Hematopoietic multipotent progenitor cell treated with erythropoietin and hydrocortisone succinate and interleukin-3 and kit ligand, for 6 days (in vitro differentiated cells): ENCODE measurements at places on chromosomes 12 and 14.

- peak; percentile 25 for DNase-seq
Observed at GRCh38 chr12:3869865-3870264, 3.3 kb downstream of the PARP11 start.

DNA sequence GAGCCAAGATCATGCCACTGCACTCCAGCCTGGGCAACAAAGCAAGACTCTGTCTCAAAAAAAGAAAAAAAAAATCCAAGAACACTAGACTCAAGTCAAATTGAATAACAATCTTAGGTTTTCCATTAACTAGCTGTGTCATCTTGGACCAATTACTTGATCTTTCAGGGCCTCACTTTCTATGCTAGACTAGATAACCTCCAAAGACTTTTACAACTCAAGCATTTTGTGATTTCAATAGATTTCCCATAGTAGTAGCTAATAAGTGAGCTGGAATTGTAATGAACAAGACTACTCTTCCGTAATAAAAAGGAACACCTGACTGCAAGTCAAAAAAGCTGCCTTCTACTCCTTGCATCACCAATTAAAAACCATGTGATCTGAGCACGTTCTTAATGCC, 127.0 kb upstream of the SSTR1 start:
- no peak for DNase-seq

- no peak for DNase-seq
Observed at GRCh38 chr14:80468331-80469122, 257.2 kb upstream of the DIO2 start.

- DNase-seq, result no peak
Observed at GRCh38 chr12:122994781-122995502, 14.5 kb downstream of the ARL6IP4 start.

DNA sequence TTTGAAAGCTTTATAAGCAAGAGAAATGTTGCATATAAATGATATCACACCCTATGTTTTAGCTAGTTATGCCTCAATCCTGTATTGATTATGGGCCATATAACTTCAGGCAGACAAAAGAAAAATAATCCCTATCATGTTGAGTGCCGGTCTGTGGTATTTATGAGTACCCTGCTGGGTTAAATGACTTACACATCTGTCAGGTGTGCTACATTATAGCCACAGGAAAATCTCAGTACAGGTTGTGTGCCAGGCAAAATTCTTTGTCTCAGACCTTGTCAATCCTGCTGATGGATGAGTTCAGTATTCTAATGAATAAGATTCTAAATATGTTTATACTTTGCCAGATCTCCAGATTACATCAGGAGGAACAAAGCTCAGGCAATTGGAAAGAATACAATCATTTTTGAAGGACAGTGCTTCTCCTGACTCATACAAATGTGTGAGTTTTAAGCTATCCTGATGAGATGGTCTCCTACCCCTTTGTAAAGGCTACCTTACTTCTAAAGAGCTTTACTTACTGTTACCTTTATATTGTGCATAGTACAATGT, 109.8 kb upstream of the FOXG1 start:
- no peak for DNase-seq

- DNase-seq, result no peak
Observed at GRCh38 chr14:63179383-63179782, 24.9 kb upstream of the RHOJ start.

DNA sequence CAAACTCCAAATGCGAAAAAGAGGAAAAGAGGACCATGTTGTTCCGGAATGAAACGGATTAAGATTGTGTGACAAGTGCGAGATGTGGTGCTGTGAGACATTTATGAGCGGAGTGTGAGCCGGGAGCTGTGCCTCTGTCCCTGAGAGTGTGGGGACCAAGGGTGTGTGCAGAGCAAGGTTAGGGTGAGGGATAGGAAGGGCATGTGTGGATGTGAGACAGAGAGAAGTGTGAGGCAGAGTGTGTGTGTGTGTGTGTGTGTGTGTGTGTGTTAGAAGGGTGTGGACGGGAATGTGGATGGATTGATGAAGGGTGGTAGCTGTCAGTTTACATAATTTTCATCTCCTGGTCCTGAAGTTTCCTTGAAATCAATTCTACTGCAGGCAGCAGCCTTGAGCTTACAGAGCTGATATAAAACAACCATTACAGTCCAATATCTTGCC, 4.3 kb upstream of the OTX2 start:
- DNase-seq, result no peak

- no peak for DNase-seq
Observed at GRCh38 chr12:117360222-117360550, 1.2 kb downstream of the NOS1 start.

DNA sequence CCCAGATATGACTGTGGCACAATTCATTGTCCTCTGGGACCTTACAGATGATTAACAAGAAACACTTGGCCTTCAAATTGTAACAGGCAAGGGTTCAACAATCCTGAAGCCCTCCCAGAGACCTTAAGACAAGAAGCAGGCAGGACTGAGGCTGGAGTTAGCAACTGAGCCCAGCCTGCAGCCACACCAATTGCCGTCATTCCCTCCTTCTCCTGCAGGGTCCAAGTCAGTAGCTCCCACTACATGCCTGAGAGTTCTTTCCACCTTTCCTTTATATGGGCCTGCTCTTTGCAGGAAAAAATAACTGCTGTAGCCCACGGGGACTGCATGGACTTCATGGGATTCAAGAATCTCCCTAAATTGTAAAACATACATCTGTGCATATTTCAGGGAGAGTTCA, 2.4 kb upstream of the SERPINA4 start:
- no peak for DNase-seq

DNA sequence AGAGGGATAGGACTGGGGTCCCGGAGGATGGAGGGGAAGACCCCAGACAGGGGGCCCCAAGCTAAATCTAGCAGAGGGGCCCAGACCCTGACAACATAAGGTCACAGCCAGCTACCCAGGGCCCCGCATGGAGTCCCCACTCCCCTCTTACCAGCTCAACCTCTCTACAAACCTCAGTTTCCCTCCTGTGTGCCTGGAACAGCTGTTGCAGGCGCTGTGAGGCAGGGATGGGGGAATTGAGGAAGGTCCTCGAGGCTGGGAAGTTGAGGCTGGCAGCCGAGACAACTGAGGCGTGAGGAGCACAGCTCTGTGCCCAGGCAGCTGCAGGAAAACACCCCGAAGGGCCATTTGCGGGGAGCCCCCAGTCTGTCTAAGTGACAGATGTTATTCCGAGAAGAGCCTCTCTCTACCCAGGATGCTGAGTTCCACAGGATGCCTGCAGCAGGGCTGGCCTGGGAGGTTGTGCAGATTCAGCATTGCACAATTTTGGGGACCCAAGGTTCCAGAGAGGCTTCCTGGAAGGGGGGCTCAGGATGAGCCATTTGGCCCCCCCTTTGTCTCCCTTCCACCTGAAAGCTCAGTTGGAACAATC, 42.7 kb upstream of the NCOR2 start:
- DNase-seq, result no peak

GRCh38 chr12:91327131-91327530, 144.5 kb upstream of the DCN start:
- DNase-seq, result no peak

DNA sequence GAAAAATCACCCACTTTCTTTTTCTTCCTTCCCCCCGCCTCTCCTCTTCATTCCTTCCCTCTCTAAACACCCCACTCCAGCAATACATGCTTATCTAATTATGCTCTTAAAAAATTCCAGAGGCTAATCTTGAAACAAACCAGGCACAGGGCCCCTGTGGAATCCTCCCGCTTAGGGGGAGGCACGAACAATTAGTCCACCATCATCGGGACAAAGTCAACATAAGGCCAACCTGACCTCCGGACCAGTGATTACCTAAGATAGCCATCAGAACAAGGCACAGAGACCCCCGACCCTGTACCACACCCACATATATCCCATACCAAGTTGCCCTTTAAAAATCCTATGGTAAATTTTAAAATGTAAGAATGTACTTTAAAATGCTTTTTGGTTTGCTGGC, 47.1 kb downstream of the KIF21A start:
- no peak for DNase-seq

DNA sequence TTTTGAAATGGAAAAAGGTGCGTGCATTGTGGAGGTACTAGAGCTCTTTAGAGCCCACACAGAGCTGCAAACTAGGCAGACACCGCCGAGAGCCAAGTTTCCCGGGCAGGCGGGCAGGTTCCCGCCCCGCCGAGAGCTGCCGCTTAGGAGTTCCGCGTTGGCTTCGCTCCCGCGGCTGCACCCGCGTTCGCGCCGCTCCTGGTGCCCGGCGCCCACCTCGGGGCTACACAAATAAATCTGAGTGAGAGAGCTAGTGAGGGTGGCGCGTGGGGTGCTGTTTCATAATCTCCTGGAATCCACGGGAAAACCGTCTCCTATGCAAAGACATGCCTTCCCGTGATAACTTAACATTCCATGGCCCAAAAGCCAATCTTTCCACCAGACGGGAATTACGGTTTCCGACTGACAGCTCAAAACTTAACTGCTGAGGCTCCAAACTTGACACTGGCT, 645 bp downstream of the KITLG start:
- DNase-seq, result peak; percentile 16

- no peak for DNase-seq
Observed at GRCh38 chr12:3300833-3301401, 190.1 kb upstream of the PRMT8 start.

DNA sequence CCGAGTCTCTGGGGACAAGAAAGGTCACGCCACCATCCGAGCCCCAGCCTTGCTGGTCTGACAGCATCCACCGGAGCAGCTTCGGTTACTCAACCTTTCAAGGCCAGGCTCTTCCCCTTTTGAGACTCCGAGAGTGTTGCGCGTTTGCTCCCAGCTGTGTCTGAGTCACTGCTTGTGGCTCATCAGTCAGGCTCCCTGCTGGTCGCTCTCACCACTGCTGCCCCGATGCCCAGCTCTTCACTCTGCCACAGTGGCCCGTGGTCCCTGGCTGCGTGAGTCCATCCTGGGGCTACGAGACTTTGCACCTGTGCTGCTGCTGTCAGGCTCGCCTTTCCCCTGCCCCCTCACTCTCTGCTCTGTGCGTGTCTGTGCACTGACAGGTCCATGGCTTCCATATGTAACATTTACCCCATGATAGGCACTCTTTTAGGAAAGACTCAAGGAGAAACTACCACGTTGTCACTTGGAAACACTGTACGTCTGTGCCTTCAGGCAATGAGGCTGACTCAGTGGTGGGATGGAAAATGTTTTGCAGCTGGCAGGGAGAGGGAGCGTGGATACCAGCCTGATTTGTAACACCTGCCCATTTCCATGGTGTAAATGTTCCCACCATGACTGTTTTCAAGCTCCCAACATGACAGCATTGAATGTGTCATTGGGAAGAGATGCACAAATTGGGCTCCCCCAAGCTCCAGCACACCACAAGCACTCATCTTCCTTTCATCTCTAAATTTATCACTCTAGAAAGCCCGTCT, 350.7 kb downstream of the TMEM132D start:
- no peak for DNase-seq

GRCh38 chr14:59439256-59439965, 25.8 kb downstream of the GPR135 start:
- no peak for DNase-seq

GRCh38 chr14:85037411-85037810, 492.5 kb upstream of the FLRT2 start:
- no peak for DNase-seq

GRCh38 chr14:24634158-24634557, at the start of gene GZMB:
Gene GZMB (minus strand): TSS chr14:24634190. CDS start chr14:24634160, 30 bp downstream.
- no peak for DNase-seq

DNA sequence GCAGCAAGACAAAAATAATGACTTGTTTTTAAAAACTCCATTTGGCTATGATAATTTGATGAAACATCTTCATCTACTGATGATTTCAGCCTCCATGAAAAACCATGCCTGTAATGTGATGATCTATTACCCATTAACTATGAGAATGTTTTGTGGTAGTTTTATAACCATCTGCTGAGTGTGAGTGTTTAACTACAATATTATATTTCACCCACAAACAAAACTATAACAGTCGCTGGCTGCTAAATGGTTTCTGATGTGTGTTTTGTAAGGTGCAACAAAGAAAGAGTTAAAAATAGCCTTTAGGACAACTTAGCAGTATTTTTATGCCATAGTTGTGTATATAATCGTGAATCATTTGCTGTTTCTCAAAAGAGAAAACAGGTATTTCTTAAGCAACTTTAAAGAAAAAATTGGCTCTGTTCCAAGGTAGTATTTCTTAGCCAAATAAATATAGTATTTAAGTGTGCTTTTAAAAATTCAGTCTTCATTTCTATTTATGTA, 4.9 kb downstream of the PTHLH start:
- DNase-seq, result no peak

DNA sequence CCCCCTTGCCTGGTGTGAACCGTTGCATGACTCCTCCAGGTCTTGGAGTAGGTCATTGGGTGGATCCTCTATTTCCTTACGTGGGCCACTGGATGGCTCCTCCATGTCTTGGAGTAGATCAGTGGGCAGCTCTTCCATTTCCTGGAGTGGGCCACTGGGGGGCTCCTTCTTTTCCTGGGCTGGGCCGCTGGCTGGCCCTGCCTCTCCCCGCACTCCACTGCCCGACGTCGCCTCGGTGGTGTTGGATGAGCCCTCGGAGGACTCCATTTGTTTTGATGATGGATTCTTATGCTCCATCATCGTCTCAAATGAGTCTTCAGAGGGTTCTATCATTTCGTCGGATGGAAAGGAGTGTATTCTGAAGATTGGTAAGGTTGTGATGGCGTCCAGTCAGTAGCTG, 19.1 kb downstream of the RTL1 start:
- no peak for DNase-seq

DNA sequence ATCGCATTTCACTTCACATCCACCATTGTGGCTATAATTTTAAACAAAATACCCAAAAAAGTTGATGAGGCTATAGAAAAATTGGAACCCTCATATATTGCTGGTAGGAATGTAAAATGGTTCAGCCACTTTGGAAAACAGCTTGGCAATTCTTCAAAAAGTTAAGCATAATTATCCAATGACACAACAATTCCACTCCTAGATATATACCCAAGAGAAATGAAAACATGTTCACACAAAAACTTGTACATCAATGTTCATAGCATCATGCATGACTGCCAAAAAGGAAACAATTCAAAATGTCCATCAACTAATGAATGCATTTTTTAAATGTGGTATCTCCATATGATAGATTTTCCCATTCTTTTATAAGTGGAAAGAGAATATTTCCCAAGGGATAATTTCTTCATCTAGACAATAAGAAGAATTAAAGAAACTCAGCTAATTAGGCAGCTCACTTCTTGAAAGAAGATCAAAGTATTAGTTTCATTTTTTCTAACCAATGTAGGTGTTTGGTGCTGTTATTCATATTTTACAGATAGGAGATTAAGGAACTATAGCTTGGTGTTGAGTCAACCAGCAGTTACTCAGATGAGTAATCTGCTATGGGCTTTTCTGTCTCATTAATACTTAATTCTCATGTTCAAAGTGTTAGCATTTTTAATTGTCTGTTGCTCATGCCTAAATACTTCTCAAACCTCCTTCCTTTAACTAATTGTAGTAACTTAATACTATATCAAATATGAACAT, 32.8 kb downstream of the YEATS4 start:
- DNase-seq, result no peak

- peak; percentile 50 for DNase-seq
Observed at GRCh38 chr12:120126635-120127005, 10.1 kb upstream of the RAB35 start.

DNA sequence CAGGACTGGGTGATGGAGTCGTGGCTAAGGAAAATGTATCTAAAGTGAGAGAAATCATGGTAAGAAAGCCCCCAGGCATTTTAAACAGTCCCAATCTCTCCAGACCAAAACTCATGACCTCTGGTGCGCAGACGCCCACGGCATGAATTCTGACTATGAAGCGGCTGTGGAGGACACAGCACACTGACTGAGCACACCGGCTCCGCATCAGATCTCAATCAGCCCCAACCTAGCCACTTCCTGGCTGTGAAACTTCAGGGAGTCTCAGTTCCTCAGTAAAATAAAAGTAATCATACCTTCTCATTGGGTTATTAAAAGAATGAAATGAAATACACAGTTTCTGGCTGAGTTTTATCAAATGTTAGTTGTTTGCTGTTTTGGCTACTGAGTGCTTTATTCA, 38.7 kb downstream of the SETD3 start:
- DNase-seq, result no peak
